ENCODE measurements at places on chromosomes 1 and 21.

GRCh38 chr1:206831650-206832049 is 33.8 kb upstream of the IL20 start:
- no peak for DNase-seq

GRCh38 chr1:232793944-232794343 is 11.3 kb upstream of the MAP10 start:
- peak; percentile 8 for DNase-seq

- no peak for DNase-seq
These were observed 1.1 kb downstream of the ZSWIM5 start for GRCh38 chr1:45205011-45205909.

GRCh38 chr1:108077991-108078390 is 113.0 kb upstream of the VAV3 start:
- peak; percentile 31 for DNase-seq

GRCh38 chr1:147613506-147613905 is 56.8 kb downstream of the ACP6 start:
- no peak for DNase-seq

GRCh38 chr1:27099135-27099586 is 55.8 kb downstream of the SLC9A1 start:
- DNase-seq = no peak

GRCh38 chr1:155873860-155874259 is 14.5 kb downstream of the SYT11 start:
- DNase-seq = no peak

- DNase-seq = no peak
These were observed 352 bp downstream of the MEX3A start for GRCh38 chr1:156081917-156082308.

DNA sequence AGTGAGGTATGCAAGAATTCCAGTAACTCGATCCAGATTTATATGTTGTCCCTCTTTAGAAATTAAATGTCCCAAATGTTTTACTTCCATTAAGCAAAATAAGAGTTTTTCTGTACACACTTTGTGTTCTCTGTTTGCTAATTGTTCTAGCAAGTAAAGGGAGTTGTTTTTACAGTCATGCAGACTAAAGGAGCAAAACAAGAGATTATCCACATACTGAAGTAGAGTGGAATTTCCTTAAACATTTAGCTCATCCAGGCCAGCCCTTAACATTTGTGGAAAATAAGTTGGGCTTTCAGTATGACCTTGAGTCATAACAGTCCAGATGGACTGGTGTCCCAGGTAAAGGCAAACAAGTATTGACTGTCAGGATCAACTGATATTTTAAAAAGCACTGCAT is 44.1 kb upstream of the TINAGL1 start:
- no peak for DNase-seq

DNA sequence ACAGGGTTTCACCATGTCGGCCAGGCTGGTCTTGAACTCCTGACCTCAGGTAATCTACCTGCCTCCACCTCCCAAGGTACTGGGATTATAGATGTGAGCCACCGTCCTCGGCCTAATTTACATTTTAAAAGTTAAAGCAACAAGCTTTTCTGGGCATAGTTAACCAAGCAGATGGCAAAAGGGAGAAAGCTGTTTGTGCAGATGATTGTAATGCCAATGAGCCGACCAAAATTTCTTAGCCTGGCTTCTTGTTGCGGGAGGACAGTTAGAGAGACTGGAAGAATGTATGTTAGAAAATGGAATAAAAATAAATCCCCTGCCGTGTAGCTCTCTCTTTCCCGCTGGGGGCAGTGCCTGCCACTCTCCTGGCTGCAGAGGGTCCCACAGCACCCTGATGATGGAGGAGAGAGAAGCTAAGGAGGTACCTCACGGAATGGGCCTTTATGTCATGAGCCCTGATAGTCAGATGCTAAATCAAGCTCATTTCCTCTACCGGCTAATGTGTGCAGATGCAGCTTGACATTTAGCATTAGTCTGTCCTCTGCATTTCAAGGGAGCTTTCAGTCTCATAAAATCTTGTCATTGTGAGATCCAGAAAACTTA is 87.2 kb downstream of the HHAT start:
- no peak for DNase-seq

- DNase-seq = no peak
These were observed 112.8 kb downstream of the DHRS3 start for GRCh38 chr1:12505231-12505630.

GRCh38 chr1:57479471-57479870 is 55.6 kb upstream of the DAB1 start:
- DNase-seq = no peak

GRCh38 chr1:10793129-10793651 is 3.3 kb downstream of the CASZ1 start:
- DNase-seq = no peak

GRCh38 chr1:160222546-160222945 is 17.4 kb downstream of the PEA15 start:
- no peak for DNase-seq

DNA sequence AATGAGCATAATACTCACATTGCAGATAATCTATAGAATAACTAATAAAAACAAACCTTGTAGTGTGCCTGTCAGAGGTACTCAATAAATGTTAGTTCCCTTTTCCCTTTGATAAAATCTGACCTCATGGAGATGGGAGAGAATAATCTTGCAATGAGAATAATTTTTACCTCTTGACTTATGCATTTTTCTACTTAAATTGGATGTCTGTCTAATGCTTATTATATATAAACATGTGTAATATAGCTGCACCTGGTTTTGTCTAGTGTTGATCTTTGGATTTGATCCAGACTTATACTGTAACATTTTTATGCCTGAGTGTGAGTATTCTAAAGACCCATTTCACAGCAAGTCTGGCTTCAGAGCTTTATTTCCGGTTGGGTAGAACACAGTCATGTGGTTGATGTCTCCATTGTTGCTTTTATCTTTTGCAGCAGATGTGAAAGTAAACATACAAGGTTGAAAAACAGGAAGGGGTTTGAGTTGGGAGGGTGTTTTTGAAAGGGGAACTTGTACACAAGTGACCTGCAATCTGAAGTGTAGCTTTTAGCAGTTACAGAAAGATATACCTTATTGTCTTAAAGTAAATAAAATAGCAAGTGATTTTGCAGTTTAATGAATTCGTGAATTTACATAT is 12.4 kb downstream of the EPB41 start:
- DNase-seq = peak; percentile 47

DNA sequence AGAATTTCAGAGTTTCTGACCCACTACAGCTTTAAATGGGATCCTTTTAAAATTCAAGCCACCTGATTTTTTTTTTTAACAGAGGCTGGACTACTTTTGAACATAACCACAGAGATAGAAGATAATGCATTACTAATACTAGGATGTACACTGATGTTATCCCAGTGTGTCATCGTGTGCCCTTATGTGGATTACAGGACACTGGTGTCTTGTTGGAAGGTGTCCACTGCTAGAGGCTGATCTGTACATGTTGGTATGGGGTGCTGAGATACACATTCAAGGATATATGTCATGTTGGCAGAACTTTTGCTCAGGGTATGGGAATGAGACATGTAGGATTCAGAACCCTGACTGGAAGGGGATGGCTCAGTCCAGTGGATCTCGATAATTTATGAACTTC is 56.3 kb downstream of the INAVA start:
- no peak for DNase-seq

- no peak for DNase-seq
These were observed 432.3 kb downstream of the DPYD start for GRCh38 chr1:97488530-97488929.

DNA sequence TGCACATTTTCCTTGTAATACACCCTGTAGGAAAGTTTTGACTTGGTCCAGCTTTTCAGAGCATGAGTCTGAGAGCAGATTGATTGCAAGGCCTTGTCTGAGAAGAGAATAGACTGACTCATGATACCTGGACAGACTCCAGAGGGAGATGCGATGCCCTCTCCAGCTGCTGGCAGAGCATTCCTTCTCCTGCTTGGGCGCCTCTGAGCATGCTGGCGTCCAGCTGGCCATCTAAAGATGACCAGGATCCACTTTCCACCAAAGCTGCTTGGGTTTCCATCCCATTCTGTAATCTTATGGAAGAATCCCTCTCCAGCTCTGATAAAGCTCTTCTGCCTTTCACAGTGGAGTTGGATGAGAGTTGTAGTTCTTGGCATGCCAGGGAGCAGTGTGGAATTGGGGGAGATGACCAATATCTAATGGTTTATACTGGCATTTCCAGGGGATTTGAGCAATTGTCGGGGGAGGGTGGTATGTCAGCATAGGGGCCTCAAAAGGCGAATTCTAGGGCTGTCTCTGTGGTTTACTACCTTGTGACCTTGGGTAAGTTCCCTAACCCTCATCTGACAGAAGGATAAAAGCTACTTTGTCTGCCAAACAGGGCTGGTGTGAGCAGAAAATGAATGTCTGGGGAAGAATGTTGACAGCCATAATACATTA is 19.5 kb downstream of the SZRD1 start:
- peak; percentile 17 for DNase-seq

DNA sequence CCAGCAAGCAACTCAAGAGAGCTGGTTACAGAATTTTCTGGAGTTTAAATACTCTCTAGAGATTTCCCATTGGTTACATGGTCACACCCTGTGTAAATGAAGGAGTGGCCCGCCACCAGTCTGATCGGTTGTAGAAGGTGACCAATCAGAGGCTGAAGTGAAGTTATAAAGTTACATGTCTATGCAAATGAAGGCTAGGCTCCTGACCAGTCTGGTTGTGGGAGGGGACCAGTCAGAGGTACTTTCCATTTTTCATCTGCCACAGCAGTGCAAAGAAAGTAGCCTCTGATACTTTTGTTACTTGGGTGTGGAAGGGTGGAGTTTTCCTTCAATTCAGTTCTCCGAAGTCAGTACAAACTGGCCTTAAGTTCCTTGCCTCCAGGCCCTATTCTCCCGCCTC is 273.7 kb downstream of the BARHL2 start:
- DNase-seq = no peak

GRCh38 chr1:163168053-163168452 is 34.7 kb downstream of the RGS5 start:
- no peak for DNase-seq

DNA sequence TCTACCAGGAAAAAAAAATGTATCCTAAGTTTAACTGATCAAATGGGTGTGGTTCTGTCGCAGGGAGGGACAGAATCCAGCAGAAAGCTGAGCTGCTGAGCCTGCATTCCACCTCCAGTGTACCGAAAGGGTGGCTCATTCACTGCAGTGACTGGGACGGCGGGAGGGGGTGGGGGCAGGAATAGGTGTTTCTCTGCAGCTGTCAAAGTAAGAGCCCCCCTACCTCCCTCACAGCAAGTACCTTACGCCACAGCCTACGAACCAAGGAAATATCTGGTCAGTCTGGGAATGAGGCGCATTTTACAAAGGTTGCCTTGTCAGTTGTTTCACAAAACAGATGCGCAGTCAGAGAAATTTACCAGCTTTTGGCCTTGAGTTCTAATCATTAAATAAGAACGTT is 1.7 kb downstream of the S100B start:
- no peak for DNase-seq

GRCh38 chr1:67597336-67597735 is 87.7 kb upstream of the GADD45A start:
- no peak for DNase-seq

DNA sequence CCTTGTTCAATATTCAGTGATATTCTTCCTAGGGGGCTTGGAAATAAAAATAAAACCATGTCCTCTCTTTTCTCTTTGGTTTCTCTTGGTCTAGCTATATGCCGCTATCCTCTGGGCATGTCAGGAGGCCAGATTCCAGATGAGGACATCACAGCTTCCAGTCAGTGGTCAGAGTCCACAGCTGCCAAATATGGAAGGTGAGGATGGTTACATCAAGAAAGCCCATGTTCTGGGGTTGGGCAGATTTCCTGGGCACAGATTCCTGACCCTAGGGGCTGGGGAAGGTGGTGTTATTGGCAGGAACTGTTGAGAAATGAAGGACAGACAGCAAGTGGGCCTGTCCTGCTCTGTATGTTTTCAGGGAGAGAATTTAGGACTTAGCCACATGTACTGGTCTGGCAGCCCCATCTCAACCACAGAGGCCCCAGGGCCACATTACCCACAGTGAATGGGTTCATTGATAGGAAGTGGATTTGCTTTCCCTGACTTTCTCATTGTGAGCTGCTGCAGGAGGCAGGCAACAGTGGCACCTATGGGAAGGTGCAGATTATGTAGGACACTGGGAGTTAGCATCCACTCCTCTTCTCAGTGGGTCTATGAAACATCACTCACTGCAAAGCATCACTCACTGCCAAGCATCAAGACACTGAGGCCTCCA is 37.4 kb upstream of the HSD17B7 start:
- DNase-seq = no peak

GRCh38 chr1:227308367-227309336 is 9.6 kb downstream of the CDC42BPA start:
- no peak for DNase-seq

GRCh38 chr1:75129983-75130789 is 4.0 kb upstream of the LHX8 start:
- DNase-seq = no peak

DNA sequence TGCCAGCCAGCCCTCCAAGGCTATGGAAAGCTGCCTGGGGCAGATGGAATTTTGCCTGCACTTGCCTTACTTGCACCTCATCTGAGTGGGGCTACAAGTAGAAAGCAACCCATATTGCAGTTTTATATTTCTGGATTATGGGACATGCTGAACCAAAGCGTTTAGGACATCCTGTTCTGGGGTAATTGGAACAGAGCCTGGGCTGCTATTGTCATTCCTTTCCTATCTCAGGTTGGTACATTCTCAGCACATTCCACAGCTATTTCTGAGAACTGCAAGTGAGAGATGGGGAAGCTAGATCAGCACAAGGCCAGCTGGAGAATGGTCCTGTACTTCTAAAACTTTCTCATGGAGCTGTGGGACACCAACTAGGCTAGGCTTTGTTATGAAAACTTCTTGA is 713.8 kb downstream of the KCNT2 start:
- DNase-seq = no peak

DNA sequence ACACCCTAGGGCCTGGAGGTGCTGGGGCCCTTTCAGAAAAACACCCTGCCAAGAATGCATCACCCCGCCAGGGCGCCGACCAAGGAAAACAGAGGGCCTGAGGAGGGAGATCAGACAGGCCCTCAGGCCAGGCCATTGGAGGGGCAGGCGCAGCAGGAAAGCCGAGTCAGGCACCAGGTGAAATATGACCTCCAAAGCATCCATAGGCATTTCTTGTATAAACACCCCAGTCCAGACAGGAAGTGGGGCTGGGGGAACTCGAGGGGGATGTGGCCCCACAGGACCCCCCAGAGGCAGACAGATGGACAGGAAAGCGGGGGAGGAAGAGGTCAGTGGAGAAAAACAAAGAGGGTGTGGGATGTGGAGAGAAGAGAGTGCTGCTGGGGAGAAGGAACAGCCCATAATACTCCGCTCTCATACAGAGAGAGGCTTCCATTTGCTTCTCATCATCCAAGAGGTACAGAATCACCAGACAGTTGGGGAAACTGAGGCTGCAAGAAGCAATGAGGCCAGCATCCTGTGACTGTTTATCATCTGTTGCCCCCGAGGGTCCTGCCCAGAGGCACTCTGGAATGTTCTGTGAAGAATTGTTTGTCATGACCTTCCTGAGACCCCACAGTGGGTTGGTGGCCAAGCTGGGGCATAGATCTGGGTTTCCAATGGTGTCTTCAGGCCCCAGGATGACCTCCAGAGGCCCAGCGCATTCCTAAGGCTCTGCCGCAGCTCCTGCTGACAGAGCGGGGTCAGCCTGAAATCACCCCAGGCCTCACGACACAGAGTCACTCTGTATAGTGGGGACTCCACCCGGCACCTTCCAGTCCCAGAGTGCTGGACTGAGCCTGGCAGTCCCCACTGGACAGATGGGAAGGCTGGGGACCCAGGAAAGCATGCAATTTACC is 18.0 kb downstream of the TRIM62 start:
- DNase-seq = no peak

- peak; percentile 28 for DNase-seq
These were observed 777 bp downstream of the NUDT17 start for GRCh38 chr1:145846201-145846612.

Measured in CD4-positive, alpha-beta T cell treated with Interleukin-1 beta for 1 hour (primary cell).